Inflammatory macrophage treated with lipopolysaccharide for 4 hours (primary cell): ENCODE measurements at places on chromosomes 12 and 14.
A peak's percentile ranks its signal among the peaks of the same experiment; 100 is the strongest.

DNA sequence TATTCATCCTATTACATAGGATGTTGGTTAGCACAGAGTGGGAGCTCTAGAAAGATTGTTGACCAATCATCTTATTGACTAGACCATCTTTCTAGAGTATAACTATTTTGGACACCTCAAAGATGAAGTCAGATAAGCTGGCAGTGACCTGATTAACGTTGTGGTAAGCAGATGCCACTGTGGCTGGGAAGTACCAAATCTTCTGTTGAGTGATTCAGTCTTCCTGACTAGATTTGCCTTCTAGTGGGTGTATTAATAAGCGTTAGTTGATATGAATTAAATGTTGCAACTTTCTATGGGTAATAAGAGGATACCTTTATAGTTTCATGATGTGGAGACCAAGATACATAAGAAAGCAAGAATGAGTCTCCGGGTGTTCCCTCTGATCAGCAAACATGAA lies 51.2 kb upstream of the HELB start:
- no peak for DNase-seq

GRCh38 chr12:69649529-69649928 lies 38.8 kb upstream of the LRRC10 start:
- DNase-seq = no peak

- no peak for DNase-seq
Observed at GRCh38 chr12:49539406-49540228, 787 bp downstream of the KCNH3 start.

DNA sequence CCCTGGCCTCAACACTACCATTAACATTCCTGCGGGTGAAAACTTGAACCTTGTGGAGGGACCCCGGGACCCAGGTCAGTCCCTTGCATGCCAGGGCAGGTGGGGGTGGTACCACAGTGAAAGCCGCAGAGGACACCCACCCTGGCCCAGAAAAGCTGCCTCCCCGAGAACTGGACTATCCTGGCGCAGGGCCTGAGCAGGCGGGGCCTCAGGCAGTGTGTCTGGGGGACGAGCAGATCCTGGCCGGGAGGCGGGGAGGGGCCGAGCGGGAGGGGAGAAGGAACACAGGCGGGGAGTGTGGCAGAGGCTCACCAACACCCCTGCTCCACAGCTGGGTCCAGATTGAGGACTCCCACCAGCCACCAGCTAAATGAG lies 10.0 kb downstream of the AHNAK2 start:
- DNase-seq = no peak

GRCh38 chr12:70962226-70962794 lies 41.8 kb upstream of the PTPRR start:
- no peak for DNase-seq

DNA sequence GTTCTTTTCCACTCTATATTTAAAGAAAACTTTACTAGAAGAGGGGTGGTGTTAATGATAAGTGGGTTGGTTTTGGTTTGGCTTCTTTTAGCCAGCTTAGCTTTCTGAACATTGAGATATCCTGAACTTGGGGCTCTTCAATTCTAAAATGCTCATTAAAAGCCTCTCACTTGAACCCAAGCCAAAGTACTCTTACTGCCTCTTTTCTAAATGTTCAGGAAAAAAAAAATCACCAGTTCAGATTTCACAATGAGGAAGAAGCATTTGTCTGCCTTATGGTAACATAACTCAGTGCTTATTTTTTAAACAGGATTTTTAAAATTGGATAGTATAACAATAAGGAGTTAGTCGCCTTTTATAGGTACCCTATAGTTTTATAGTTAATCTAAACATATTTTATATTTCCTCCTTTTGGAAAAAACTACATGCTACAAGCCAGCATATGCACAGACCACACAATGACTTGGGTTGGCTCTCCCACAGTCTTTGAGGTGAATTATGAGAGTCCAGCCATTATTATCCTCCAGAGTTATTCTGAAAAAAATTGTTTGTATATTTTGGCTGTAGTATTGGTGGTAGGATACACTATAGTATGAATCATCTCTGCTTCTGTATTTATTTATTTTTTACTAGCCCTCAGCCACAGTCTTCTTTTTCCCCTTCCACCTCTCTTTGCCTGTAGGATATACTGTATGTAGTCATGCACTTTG lies 195.5 kb upstream of the TMPO start:
- no peak for DNase-seq

DNA sequence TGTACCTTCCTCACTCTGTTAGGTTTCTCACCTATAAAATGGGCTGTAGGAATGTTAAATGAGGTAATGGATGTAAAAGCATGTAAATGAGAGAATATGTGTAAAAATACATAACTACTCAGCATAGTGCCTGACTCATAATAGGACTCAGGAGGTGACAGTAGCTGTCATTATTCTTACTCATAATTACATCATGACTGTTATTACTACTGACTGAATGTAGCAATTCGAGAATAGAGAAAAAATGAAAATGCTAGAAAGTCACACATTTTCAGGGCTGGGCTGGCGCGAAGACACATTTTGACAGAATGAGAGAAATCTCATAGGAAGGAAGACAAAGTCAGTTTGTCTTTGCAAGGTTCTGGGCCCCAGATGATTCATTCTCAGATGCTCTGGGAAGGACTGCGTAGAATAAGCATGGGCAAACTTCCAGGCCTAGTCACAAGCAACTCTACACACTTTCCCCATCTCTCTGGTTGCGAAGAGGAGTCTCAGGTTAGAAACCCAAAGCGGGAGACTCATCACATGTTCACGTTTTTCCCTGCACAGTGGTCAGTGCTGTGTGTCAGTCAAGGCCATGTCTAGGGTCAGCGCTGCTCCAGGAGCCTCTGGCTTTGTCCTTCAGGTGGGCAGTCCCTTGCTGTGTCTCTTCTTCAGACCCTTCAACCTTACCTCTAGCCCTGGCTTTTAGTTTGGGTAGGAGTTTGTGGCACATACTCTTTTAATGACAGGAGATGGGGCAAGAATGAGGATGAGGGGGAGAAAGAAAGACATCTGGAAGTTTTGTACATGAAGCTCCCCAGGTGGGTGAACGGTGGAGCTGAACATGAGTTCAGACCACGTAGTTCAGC lies 8.4 kb downstream of the GPRC5A start:
- DNase-seq = peak; percentile 77

- DNase-seq = no peak
Observed at GRCh38 chr12:124975276-124975675, 13.7 kb downstream of the DHX37 start.

DNA sequence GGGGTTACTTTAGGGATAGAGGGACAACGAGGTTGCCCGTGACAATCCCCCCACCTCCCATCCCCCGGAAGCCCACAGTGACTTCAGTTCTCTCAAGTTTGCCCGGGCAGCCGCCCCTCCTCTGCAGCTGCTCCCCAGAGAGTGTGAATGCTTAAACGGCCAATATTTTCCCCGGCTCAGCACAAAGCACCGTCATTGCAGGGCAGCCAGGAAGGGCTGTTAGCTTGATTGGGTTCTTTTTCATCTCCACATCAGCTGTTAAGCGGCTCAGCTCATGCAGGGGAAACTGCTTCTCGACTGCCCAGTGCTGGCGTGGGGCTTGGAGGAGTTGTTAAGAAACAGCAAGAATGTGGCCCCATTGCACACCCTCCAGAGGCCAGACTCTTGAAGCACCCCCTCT lies 120.5 kb upstream of the NCOR2 start:
- no peak for DNase-seq

DNA sequence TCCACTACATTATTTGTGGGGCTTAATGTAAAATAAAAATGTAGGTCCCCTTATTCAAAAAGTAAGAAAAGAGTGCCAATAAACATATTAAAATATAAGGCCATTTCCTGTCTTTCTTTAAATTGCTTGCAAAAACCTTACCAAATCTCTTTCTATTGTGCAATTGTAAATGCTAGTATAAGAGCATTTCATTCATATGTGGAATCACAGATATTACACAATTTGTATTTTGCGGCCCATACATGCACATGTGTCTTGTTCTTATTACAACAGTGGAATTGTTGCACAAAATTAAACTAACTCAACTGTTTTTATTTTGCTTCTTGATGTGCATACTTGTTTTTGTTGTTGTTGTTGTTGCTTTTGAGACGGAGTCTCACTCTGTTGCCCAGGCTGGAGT lies 20.1 kb upstream of the CRADD start:
- peak; percentile 80 for DNase-seq

DNA sequence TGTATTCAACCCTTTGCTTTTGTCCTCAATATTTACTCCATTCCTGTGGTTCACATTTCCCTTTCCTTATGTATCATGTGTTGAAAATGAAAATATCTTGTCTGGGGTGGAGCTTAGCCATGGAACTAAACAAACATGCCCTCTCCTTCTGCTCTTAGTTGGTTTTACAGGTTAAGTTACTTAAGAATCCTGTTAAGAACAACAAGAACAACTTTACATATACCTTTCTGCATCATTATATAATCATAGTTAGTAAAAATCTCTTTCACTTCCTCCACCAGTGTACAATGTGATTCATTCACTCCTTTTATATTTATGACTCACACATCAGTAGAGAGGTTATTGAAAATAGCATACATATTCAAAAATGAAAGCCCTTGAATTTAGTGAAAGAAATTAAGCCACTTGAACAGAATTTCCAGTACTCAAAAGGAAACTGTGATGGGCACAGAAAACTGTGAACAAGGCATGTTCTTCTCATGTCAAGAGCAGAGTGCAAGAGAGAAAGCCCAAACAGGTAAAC lies 307.7 kb downstream of the CCDC91 start:
- DNase-seq = peak; percentile 33

DNA sequence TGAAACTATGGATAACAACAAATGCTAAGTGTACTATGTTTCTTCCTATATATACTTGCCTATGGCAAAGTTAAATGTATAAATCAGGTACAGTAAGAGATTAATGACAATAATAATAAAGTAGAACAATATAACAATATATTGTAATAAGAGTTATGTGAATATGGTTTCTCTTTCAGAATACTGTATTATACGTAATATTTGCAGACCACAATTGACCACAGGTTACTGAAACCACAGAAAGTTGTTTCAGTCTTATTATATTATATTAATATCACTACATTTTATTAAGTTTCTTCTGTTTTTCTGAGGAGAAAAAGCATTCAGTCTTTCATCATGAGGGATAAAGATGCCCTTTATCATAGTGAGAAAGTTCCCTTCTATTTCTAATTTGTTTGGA lies 131.2 kb downstream of the EML1 start:
- DNase-seq = no peak

- no peak for DNase-seq
Observed at GRCh38 chr14:95052016-95052585, 105.2 kb downstream of the DICER1 start.

- no peak for DNase-seq
Observed at GRCh38 chr14:54475187-54475899, 13.4 kb downstream of the GMFB start.

- DNase-seq = no peak
Observed at GRCh38 chr14:33362934-33363333, 424.3 kb downstream of the NPAS3 start.

- DNase-seq = no peak
Observed at GRCh38 chr12:122848471-122849351, 13.5 kb downstream of the HIP1R start.

- peak; percentile 13 for DNase-seq
Observed at GRCh38 chr12:91381309-91381804, 198.7 kb upstream of the DCN start.

DNA sequence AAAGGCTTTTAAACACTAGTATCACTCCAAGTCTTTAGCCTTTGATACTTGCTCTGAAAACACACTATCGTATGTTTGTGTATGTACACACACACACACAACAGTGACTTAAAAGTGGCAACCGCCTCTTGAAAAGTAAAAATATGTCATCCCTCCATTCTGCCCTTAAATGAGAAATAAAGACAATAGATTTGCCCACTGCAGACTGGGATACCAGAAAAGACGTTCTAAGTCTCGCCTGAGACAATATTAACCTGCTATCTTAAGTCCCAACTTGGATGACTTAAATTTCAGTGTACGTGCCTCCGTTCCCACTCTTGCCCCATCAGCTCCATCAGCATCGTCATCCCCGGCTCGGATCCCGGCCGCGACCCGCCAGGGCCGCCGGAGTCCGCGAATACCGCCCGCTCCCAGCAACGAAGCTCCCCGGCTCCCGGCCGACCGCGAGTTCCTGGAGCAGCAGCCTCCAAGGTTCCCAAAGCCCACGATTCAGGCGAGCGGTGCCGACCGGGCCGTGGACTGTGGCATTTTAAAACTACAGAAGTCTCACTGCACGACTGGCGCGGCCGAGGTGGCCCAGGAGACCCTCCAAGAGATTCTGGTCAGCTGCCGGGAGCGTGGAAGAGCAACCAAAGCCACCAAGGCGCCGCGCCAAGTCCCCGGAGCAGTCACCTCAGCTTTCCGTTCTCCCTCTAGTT lies 2.8 kb upstream of the ARID2 start:
- DNase-seq = peak; percentile 52

- no peak for DNase-seq
Observed at GRCh38 chr14:99791476-99792209, 1.6 kb upstream of the EML1 start.

DNA sequence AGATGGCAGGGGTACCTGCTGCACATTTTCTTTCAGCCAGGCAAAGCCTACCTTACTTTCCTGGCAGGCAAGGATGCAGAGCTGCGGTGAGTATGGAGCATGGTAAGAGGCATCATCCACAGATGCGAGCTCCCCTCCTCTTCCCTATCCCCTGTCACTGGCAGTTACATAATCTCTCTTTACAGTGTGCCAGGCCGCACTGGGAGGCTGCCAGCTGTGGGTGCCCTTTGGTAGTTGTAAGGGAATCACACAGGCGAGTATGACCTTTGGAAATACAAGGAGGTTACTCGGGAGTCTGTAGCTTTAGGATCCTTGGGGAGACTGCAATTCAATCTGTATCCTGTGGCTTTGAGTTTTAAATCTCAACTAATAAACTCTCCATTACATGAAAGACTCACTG lies 132.5 kb downstream of the KTN1 start:
- no peak for DNase-seq

DNA sequence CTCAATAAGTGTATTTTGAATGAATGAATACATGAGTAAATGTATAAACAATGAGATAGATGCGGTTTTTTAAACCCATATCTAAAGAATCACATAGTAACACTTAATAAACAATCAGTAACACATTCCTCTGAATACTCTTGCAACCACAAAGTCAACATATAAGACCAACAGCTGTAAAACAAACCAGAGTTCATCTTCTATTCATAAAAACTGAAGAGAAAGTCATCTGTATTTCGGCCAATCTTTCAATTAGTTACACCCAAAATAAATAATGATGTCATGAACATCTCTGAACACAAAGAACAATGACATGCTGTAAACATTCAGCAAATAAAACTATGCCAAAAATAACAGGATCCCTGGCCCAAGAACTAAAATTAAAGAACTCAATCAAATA lies 47.2 kb downstream of the ARMH4 start:
- DNase-seq = no peak

GRCh38 chr14:78627114-78627513 lies 456.9 kb downstream of the NRXN3 start:
- DNase-seq = no peak
